ENCODE measurements at places on chromosomes 5 and 9.
A peak's percentile ranks its signal among the peaks of the same experiment; 100 is the strongest.

- peak; percentile 7 for DNase-seq
These were observed 380.6 kb downstream of the ADGRV1 start for GRCh38 chr5:90939211-90939610.

GRCh38 chr5:93452255-93452654 is 128.8 kb downstream of the NR2F1-AS1 start:
- no peak for DNase-seq

- no peak for DNase-seq
These were observed 158.1 kb downstream of the NPR3 start for GRCh38 chr5:32869216-32869615.

- no peak for DNase-seq
These were observed 134.6 kb upstream of the ASTN2 start for GRCh38 chr9:117549444-117549843.

DNA sequence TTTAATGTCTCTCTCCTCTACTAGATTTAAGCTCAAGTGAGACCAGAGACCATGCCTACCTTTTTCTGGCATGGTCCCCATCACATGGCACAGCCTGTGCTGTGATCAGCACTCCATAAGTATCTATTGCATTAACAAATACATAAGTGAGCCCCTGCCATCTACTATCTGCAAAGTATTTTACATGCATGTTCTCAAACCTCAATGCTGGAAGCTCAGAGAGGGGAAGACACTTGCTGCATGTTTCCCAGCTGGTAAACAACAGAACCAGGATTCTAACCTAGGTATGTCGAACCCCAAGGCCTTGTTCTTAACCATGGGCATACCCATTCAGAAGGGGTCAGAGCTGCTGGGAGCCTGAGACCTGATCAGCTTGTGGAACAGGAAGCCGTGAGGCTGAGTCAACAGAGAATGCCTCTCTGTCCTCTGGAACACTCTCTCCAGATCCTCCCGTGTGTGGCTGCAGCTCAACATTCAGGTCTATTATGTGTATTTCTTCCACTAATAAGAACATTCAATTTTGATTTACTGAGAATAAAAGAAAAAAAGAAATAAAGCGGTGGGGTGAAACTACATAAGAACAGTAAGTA is 232.5 kb upstream of the MSX2 start:
- no peak for DNase-seq

DNA sequence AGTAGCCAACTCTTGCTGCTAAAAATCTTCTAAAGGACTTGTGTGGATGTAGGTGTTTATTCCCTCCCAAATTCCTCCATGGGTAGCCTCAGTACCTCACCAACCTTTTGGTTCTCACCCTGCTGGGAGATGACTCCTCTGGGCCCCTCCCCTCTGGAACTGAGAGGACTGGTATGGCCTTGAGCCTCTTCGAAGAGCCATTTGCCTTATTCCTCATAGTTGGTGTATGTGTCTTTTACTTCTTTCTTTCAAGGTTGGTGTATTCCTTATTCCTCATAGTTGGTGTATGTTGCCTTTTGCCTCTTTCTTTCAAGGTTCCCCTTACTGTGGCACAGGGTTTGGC is 48.3 kb downstream of the GNAQ start:
- DNase-seq: no peak

GRCh38 chr5:68911840-68912690 is 181.7 kb upstream of the SLC30A5 start:
- DNase-seq: no peak

- DNase-seq: no peak
These were observed 7.1 kb upstream of the PJA2 start for GRCh38 chr5:109416882-109417281.

GRCh38 chr5:68730220-68730978 is 363.4 kb upstream of the SLC30A5 start:
- DNase-seq: no peak

- DNase-seq: no peak
These were observed 24.8 kb downstream of the GRIA1 start for GRCh38 chr5:153515301-153515700.

GRCh38 chr5:102341681-102342288 is 45.7 kb upstream of the SLCO4C1 start:
- no peak for DNase-seq

- DNase-seq: no peak
These were observed 150.1 kb upstream of the MPDZ start for GRCh38 chr9:13429301-13430190.

DNA sequence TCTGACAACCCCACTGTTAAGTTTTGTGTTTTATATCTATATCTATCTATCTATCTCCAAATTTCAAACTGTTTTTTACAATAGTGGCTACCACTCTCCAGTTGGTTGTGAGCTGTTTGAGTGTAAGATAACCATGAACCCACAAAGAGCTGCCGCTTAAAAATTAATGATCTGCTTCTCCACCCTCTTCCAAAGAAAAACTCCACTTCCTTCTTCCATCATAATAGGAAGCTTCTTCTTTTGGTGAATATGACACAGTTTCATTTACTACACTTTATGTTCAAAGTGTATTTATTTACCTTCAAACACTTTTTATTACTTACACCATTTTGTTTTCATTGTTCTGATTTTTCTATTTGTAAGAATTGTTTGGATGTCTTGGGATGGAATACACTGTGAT is 37.9 kb downstream of the SPZ1 start:
- DNase-seq: no peak

DNA sequence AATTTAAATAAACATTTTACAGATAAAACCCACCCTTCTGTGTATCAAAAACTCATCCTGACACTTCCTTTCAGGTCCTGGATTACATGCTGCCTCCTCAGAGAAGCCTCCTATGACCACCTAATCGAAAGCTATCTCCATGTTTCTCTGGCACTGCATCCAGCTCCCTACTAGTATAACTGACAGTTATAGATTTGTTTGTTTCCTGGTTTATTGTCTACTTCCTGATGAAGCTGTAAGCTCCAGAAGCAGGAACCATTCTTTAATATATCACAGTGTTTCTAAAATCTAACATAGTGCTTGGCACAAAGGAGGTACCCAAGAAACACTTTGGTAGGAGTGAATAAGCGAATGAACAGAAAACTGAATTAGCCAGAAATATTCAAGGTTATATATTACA is 270.4 kb downstream of the EFNA5 start:
- no peak for DNase-seq

GRCh38 chr9:134253606-134254205 is 72.5 kb upstream of the RXRA start:
- DNase-seq: no peak

Measured in right kidney (tissue), 9 donors.